ENCODE measurements at places on chromosomes 7 and 10.
A peak's percentile ranks its signal among the peaks of the same experiment; 100 is the strongest.

DNA sequence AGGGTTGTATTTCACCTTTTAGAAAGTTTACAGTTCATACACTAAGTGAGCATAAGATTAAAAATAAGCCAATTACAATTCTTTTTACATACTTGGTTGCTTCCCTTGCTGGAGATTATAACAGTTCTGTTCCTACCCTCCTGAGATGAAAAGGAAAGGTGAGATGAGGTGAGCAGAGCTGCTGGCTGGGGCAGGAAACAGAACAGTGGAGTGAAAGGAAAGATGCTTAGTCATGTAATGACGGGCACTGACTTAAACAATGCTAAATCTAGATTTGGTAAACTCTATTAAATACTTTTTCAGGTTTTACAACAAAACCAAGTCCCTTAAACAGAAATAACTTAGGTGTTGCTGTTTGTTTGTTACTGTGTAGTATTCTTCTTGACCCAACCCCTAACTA is 19.9 kb upstream of the ZEB1 start:
- no peak for DNase-seq

- DNase-seq, result no peak
Observed at GRCh38 chr10:49621561-49621960, 7.7 kb downstream of the CHAT start.

DNA sequence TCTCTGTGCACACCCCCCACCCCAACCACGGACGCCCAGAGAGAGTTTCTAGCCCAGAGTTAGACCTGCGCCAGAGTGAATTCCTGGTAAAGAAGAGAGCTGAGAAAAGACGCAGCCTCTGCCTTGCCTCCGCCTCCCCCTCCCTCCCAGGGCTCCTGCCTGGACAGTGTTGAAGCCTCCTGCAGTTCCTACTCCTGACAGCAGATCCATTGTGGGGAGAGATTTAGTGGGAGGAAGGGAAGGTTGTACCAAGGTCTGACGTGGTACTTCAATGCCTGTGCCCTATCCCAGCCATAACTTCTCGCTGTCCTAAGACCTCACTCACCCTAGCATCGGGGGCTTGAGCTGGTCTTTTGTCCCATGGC is 952 bp downstream of the SRRM3 start:
- DNase-seq, result no peak

GRCh38 chr10:117819304-117819703 is 227.4 kb downstream of the RAB11FIP2 start:
- no peak for DNase-seq

DNA sequence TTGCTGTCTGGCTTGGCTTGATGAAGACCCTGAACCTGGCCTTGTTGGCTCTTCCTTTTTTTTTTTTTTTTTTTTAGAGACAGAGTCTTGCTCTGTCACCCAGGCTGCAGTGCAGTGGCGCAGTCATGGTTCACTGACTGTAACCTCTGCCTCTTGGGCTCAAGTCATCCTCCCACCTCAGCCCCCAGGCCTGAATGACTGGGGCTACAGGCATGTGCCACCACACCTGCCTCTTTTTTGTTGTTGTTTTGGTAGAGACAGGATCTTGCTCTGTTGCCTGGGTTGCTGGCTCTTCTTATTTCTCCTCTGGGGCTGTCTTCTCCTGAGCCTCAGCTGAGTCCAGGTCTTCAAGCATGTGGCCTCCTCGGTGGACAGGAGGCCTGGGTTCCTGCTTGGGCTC is 44.7 kb downstream of the PRF1 start:
- no peak for DNase-seq

DNA sequence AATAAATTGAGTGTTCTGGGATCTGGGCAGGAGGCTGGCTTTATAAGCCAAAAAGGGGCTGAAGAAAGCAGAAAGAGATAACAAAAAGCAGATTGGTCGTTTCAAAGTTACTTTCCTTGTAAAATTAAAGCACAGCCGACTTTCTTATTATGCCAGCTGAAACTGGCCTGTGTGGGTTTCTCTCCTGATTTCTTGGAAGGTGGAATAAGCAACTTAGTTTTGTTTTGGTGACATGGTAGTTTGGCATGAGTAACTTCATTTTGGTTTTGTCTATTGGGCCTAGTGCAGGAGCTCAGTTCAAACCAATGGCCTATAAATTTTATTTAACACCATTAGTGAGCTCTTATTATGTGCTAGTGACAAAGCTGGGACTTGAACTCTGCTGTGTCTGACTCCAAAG is 13.2 kb upstream of the DNAJC12 start:
- no peak for DNase-seq

DNA sequence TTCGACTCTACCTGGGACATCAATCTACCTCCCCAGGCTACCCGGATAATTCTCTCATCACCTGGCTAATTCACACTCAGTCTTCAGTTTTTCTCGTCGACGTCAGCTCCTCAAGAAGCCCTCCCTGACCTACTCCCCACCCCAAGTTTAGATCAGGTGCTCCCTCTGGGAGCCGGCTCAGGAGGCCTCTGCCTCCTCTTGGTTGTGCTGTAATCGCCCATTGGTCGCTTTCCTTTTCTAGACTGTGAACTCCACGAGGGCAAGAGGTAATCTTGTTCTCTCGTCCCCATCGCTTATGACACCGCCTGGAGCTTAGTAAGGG is 461 bp upstream of the WIPF3 start:
- DNase-seq, result no peak

- no peak for DNase-seq
Observed at GRCh38 chr7:111730476-111731300, 168.4 kb upstream of the IMMP2L start.

DNA sequence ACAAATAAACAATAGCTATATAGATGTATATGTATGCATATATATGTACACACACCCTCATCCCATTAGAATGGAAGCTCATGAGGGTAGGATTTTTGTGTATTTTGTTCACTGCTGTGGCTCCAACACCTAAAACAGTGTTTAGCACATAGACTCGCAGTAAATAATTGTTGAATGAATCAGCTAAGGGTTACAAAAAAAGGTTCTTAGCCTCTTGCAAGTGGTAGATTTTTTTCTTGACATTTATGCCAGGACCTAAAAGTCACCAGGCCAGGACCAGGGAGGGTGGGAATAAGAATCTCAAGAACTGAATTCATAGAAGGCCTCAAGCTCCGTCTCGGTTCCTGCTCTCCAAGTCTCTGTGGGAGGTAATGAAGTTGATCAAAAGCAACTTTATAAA is 82.5 kb upstream of the CAPZA2 start:
- DNase-seq, result no peak

- DNase-seq, result no peak
Observed at GRCh38 chr7:133910761-133911160, 216.4 kb upstream of the LRGUK start.

GRCh38 chr10:80579849-80580637 is 42.3 kb downstream of the SH2D4B start:
- no peak for DNase-seq

GRCh38 chr10:94439275-94439861 is 37.0 kb downstream of the TBC1D12 start:
- DNase-seq, result peak; percentile 9

GRCh38 chr7:42688056-42688371 is 223.9 kb downstream of the C7orf25 start:
- no peak for DNase-seq

DNA sequence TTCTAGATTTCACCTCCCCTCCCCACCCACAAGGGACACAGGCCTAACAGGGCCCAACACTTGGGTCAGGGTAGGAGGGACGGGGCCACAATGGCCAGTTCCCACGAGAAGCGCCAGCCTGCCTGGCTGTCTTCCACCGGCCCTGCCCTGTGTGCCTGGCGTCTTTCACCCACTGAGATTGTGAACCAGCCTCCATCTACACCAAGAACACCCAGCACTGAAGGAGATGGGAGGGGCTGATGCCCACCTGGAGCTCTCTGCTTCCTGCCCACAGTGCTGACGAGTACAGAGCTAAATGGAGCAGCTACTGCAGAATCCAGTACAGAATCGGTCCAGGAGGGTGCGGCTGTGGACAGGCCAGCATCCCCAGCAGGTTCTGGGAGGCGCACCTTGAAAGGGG is 2.4 kb upstream of the ASIC3 start:
- no peak for DNase-seq

DNA sequence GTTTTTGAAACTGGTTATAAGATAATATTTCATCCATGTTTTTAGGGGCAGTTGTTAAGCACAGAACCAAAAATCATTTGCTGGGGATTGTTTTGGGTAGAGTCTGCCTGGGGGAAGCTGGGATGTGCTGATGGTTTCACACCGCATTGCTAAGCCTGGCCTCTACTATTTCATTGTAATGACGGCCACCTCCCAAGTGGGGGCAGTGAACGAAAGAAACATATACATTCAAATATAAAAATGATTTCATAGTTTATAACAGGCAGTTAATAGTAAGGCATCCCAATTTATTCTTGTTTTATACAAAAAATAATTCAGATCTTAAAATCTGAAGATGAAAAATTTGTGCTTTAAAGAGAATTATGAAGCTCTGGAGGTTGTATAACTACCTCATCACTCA is 750.8 kb downstream of the REEP3 start:
- no peak for DNase-seq

DNA sequence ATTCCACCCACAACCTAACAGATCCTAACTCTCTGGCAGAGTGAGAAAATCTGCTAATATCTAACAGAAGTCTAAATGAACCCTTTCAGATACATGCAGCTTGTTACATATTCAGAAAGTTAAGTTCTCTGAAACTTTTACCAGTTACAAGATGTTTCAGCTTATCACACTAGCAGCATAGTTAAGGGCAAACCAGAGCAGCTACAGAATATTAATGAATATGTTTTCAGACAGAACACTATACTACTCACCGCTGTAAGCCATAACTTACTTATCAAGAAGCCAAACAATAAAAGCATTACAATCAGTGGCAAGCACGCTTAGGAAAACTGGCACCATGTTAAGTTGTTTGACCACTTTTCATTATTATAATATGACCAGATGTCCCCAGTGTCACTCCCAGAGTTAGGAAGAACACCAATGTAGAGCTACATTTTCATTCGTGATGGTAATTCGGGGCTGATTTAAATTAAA is 2.7 kb downstream of the ITGB1 start:
- no peak for DNase-seq

DNA sequence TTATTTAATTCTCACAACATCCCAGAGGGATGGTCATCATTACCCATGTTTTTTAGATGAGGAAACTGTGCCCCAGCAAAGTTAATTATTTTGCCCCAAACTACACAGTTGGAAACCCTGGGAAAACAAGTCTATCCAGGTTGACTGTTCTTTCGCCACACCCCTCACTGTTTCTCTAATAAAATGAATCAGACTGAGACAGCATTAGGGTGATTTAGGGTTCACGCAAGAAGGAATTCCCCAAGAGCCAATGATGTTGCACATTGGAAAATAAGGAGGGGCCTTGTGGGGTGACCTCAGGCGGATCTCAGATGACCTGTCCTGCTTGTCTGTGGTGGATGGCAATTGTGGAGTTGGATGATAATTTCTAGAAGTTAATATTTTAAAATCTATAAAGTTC is 135.7 kb upstream of the TBX20 start:
- DNase-seq, result no peak

- no peak for DNase-seq
Observed at GRCh38 chr10:54120806-54121205, 680.2 kb downstream of the PCDH15 start.

DNA sequence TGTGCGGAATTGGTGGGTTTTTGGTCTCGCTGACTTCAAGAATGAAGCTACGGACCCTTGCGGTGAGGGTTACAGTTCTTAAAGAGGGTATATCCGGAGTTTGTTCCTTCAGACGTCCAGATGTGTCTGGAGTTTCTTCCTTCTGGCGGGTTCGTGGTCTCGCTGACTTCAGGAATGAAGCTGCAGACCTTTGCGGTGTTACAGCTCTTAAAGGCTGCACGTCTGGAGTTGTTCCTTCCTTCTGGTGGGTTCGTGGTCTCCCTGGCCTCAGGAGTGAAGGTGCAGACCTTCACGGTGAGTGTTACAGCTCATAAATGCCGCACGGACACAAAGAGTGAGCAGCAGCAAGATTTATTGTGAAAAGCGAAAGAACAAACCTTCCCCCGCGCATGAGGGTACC is 670.7 kb downstream of the CNTNAP2 start:
- no peak for DNase-seq

DNA sequence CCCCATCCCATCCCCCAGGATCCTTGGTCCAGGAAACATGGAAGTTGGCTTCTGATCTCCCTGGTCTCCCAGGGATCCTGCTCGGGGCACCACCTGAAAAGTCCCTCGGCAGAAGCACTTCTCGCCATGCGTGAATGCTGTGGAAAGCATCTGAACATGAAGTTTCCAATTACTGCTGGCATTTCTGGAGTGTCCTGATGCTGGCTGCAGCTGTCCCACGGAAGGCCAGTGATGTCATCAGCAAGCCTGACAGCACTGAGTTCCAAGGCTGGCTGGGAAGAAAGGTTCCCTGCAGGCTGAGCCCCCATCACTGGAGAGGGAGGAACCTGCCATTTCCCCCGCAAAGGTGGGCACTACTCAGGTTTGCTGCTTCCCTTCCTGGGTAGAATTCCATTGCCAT is 71.4 kb downstream of the KCNMA1 start:
- no peak for DNase-seq

DNA sequence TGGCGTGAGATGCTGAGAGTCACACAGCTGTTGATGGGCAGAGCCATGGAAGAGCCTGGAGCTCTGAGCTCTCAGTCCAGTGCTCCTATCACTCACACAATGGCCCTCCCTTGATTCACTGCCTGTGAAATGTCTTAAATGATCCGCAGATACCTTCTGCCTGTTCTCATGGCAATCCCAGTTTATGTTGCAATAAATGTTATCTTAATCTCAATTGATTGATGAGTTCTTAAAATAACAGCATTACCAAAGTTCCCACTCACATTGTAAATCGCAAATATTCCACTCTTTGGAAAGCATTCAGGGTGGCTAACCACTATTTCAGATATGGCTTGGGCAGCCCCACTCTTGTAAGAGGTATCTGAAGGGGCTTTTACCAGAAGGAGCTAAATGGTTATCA is 865.5 kb downstream of the LRMDA start:
- DNase-seq, result no peak

GRCh38 chr10:132946806-132947546 is 4.6 kb upstream of the CFAP46 start:
- DNase-seq, result no peak

DNA sequence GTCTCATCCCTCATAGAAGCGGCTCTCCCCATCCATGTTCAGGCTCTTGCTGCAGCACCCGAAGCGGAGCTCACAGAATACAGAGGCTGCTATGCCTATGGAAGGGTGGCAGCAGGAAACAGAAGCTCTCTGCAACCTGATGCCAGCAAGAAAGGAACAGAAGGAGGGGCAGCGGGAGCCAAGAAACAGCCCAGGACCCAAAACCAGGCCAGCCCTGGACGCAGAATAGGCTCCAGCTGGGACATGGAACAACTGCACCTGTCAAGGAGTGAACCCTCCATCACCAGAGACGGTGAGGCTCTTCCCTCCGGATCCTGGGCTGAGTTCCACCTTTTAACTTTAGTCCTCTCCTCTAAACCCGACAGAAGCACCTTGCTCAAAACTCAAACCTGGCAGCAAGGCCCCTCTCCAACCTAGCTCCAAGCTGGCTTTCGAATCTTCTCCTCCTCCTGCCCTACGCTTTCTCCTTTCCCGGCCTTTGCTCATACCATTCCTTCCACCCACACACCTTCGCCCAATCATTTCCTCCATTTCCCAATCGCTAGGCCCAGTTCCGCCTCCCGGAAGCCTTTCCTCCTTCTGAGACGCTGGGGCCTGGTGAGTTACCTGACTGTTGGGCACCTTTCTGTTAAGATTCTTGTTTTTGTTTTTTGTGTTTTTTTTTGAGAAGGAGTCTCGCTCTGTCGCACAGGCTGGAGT is 122.8 kb upstream of the ZNF92 start:
- no peak for DNase-seq
